ENCODE measurements at places on chromosomes 16 and 17. TPM values are rescaled to one million over a fixed set of nuclear protein-coding genes. Genes with fewer than 3 reads are reported as not detected.

CD300LF gene
- total RNA-seq: 0.52 TPM

FSCN2 gene
- total RNA-seq: 1.0 TPM

TMIGD1 gene
- not detected for total RNA-seq

PRSS53 gene
- total RNA-seq: 2.6 TPM

DVL2 gene
- total RNA-seq: 63.2 TPM

RMI2 gene
- 5.7 TPM for total RNA-seq

EPOP gene
- total RNA-seq: 0.52 TPM

CD300E gene
- total RNA-seq: 0.52 TPM

TBC1D3 gene
- total RNA-seq: not detected

METTL23 gene
- total RNA-seq: 19.3 TPM

LLGL2 gene
- 4.7 TPM for total RNA-seq

CD79B gene
- total RNA-seq: 2.1 TPM

NGFR gene
- total RNA-seq: 20.4 TPM

HYDIN gene
- 3.7 TPM for total RNA-seq

APOBR gene
- total RNA-seq: under 0.01 TPM

CLUH gene
- 33.9 TPM for total RNA-seq

PRAC1 gene
- not detected for total RNA-seq

TP53TG3 gene
- total RNA-seq: not detected

RRAD gene
- 19.3 TPM for total RNA-seq

COG7 gene
- total RNA-seq: 12.5 TPM

ANKRD40CL gene
- total RNA-seq: not detected

CHST6 gene
- 2.1 TPM for total RNA-seq
